ENCODE measurements at places on chromosomes 1 and 21. TPM values are rescaled to one million over a fixed set of nuclear protein-coding genes. Genes with fewer than 3 reads are reported as not detected.
A peak's percentile ranks its signal among the peaks of the same experiment; 100 is the strongest.

DNA sequence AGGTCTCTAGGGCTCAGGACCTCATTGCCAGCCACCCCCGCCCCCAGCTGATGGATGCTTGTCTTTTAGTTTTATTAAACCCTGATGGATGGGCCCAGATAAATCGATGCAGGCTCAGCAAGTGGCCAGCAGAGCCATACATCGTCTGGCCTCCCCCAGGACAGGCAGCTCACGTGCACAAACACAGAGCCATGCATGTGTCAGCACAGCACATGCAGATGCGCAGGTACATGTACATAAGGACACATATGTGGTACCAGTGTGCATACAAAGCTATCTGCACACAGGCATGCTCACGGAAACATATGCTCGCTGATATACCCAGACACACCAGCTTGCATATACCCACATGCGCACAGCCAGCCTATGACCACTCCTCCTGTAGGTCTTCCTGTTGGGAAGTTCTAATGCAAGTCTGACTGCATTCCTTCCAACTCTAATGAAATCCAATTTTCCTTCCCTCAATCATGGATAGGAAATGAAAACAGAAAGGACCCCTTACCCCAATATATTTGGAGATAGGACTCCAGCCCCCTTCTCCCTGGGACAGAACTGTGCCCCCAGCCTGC lies 897 bp downstream of the COL16A1 start:
- H3K4me3 ChIP-seq = no peak overlapping the region
- H3K27me3 ChIP-seq = peaks cover 29% of the 10 kb centered on the region
- no peak for DNase-seq
- no peaks in the 10 kb centered on the region for H3K36me3 ChIP-seq
- H3K27ac ChIP-seq = no peak overlapping the region

DNA sequence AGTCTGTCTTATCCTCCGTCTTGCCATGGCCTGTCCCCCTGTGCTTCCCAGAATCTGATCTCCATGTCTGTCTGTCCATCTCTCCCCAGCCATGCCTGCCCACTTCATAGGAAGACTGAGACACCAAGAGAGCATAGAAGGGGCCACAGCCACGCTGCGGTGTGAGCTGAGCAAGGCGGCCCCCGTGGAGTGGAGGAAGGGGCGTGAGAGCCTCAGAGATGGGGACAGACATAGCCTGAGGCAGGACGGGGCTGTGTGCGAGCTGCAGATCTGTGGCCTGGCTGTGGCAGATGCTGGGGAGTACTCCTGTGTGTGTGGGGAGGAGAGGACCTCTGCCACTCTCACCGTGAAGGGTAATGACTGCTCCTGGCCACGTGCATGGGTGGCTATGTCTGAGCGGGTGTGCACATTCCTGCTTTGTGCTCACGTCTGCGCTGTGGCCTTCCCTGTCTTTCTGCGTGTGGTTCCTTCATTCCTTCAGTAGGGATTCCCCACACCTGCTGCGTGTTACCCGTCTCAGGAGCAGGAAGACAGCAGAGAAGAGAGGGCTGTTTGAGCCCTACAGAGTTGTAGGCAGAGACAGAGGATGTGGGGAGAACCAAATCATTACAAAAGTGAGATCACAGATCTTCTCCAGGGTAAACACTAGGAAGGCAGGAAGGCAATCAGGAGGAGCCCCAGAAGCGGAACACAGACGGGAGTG lies 80.8 kb downstream of the OBSCN start:
- peaks cover 2% of the 10 kb centered on the region for H3K36me3 ChIP-seq
- no peak overlapping the region for H3K27ac ChIP-seq
- no peaks in the 10 kb centered on the region for H3K4me1 ChIP-seq
- no peak for DNase-seq
- no peak overlapping the region for H3K4me3 ChIP-seq
- no peaks in the 10 kb centered on the region for H3K27me3 ChIP-seq

The CDA gene
- total RNA-seq = not detected

DNA sequence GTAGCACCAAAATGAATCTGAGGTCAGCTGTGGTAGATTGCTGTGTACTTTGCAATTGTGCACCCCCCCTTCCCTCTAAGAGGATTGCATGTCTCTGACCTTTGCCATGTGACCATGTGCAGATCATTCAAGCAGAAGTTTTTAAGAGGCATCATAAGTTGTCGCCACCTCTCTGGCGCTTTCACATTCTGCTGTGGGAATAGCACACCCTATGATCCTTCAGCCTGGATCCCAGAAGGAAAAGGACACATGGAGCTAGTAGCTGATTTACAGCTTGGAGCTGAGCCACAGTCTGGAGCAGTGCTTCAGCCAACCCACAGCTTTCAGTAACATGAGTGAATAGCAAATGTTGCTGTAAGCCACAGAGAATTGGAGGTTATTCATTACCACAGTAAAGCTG lies 158.5 kb downstream of the TSEN15 start:
- H3K27ac ChIP-seq = no peak overlapping the region
- peaks cover 17% of the 10 kb centered on the region for H3K27me3 ChIP-seq
- no peaks in the 10 kb centered on the region for H3K4me1 ChIP-seq

The CDK18 gene
- total RNA-seq = 4.1 TPM

GRCh38 chr1:35573198-35574124 lies at the start of gene TFAP2E:
Gene TFAP2E, plus strand, starts transcription at chr1:35573314. Its CDS starts 264 bp downstream, at chr1:35573578.
- peaks cover 17% of the 10 kb centered on the region for H3K4me1 ChIP-seq
- H3K27me3 ChIP-seq = peaks cover 20% of the 10 kb centered on the region
- no peak for DNase-seq
- peak within 1 kb of the TSS; percentile 26 for H3K4me3 ChIP-seq
- H3K36me3 ChIP-seq = peaks cover 2% of the 10 kb centered on the region

- H3K4me3 ChIP-seq = no peak overlapping the region
- no peaks in the 10 kb centered on the region for H3K27me3 ChIP-seq
- no peaks in the 10 kb centered on the region for H3K36me3 ChIP-seq
- H3K4me1 ChIP-seq = no peaks in the 10 kb centered on the region
- H3K27ac ChIP-seq = no peak overlapping the region
- DNase-seq = no peak
Measured at GRCh38 chr21:42475526-42476387, 20.3 kb downstream of the RSPH1 start.

GRCh38 chr21:20639026-20639425 lies 359.2 kb upstream of the NCAM2 start:
- no peaks in the 10 kb centered on the region for H3K36me3 ChIP-seq
- no peak overlapping the region for H3K27ac ChIP-seq
- DNase-seq = no peak

The E2F2 gene
- total RNA-seq = 31.3 TPM

DNA sequence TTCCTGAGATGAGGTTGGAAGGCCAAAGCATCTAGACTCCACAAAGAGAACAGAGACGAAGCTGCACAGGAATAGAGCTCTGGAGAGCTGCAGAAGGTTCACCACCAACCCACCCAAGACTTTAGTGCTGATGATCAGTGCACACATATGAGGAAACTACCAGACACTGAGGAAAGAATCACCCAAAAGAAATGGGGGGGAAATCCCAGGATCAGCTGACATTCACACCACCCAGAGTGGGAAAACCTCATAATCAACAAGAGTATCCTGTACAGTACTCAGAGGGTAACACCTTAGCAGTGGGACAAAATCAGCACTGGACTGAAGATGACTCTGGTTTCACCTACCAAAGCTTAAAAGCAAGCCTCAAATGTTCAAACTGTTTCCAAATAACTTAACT lies 36.4 kb downstream of the DENND1B start:
- H3K4me3 ChIP-seq = no peak overlapping the region
- DNase-seq = peak; percentile 16
- peaks cover 45% of the 10 kb centered on the region for H3K4me1 ChIP-seq

DNA sequence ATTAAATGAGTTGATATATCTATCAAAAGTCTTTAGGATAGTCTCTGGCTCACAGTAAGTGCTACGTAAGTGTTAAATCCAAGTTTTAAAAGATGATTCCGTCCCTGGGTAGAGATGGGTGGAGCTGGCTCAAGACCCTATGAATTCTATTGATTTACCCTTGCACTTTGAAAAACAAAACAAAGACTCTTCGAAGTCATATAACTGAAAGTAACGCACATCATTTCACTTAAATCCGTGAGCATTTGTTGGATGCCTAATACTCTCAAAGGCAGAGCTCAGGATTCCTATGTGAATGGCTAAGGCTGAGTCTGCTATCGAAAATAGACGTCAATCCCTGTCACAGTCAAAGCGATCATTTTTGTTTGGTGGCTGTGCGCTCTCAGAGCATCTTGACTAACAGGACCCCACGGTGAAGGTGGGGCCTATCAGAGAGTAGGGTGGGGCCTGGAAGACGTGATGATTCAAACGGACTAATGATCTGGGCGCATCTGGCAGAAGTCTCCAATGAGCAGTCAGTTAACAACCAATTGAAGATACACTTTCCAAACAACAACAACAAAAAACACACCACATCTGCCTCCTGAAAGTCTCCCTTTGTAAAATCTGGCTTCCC lies 1.2 kb upstream of the NUCKS1 start:
- H3K4me1 ChIP-seq = peaks cover 24% of the 10 kb centered on the region
- H3K4me3 ChIP-seq = peak overlapping the region; percentile 95
- H3K36me3 ChIP-seq = peaks cover 23% of the 10 kb centered on the region
- peak overlapping the region; percentile 100 for H3K27ac ChIP-seq
- no peak for DNase-seq
- no peaks in the 10 kb centered on the region for H3K27me3 ChIP-seq

Data from activated naive CD4-positive, alpha-beta T cell treated with anti-CD3 and anti-CD28 coated beads for 36 hours (primary cell).